ENCODE measurements at places on chromosomes 3 and 15.

- peak; percentile 57 for DNase-seq
Observed at GRCh38 chr3:187130346-187131066, 8.8 kb downstream of the RPL39L start.

DNA sequence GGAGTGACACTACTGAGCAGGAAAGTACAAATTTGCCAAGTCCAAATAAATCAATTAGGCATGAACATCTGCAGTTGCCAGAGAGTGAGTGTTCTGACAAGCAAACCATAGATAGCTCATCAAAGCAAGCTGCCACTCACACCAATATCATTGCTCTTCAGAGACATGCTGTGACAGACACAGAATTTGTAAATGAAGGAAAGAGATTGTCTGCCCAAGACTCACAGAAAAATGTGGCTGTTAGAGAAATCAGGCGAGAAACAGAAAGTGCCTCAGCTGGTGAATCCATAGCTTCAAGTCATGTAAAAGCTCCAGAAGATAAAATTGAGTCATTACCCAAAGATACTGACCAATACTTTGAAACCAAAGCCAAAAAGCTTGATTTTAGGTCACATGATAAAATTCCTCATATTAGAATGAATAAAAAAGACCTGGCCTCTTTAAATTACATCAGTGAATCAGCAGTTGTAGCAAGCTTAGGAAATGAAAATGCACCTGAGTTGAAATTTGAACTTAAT, 50.8 kb downstream of the CRYBG3 start:
- DNase-seq = no peak

- peak; percentile 49 for DNase-seq
Observed at GRCh38 chr3:4977853-4978203, 1.4 kb upstream of the BHLHE40 start.

DNA sequence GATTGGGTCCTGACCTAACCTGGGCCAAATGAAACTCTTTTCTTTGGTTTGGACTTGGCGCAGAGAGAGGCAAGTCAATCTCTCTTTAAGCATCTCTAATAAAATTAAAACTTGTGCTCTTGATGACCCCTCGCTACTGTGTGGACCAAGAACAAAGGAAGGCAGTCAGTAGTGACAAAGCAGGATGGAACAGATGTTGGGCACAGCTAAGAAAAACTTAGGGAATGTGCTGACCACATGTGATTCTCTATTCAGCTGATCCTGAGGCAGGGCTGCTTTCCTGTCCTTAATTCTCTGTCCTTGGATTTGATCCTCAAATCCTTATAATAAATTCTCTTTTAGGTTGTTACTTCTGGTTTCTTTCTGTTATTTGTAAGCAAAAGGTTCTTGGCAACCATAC, 259.9 kb downstream of the ZIC1 start:
- no peak for DNase-seq

GRCh38 chr3:53195602-53196574, 34.9 kb downstream of the PRKCD start:
- DNase-seq = peak; percentile 63

DNA sequence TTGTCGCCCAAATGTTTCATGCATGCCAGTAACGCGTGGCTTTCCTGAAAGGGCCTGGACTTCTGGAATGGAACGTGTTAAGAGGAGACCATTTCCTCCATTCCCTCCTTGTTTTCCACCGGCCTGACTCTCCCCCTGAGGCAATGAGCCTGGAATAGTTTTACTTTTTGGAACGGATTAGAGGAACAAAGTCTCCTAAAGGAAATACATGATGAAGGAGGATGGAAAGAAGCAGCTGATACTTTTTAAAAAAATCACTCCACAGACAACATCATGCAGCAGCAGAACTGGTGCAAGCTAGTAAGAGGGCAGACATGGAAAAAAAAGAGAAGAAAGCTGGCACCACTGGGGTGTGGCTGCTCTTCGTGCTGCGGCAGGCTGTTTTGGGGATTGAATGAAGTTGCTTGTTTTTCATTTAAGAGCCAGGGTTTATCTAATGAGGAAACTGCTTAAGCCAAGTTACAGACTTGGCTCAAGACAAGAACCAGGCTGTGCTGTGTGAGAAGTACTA, 3.6 kb upstream of the KBTBD12 start:
- DNase-seq = no peak

- DNase-seq = no peak
Observed at GRCh38 chr3:25481386-25481785, 53.3 kb downstream of the RARB start.

- no peak for DNase-seq
Observed at GRCh38 chr3:20316238-20316637, 130.2 kb upstream of the SGO1 start.

DNA sequence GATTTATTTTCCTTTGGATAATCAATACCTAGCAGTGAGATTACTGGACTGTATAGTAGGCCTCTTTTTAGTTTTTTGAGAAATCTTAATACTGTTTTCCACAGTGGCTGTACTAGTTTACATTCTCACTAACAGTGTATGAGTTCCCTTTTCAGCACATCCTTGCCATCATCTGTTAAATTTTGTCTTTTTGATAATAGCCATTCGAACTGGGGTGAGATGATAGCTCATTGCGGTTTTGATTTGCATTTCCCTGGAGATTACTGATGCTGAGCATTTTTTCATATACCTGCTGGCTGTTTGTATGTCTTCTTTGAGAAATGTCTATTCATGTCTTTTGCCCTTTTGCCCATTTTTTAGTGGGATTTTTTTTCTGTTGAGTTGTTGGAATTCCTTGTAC, 210.8 kb downstream of the CGGBP1 start:
- DNase-seq = no peak

- no peak for DNase-seq
Observed at GRCh38 chr3:154971341-154971740, 108.8 kb upstream of the MME start.

- DNase-seq = no peak
Observed at GRCh38 chr15:73990250-73991005, 1.7 kb downstream of the STOML1 start.

GRCh38 chr3:117920253-117920898, 1114.3 kb downstream of the IGSF11 start:
- no peak for DNase-seq

GRCh38 chr15:29568840-29569532, 253.3 kb downstream of the TJP1 start:
- no peak for DNase-seq

- no peak for DNase-seq
Observed at GRCh38 chr3:52819936-52820335, 10.5 kb downstream of the ITIH4 start.

GRCh38 chr3:58092521-58092920, 84.3 kb downstream of the FLNB start:
- no peak for DNase-seq

- no peak for DNase-seq
Observed at GRCh38 chr3:57793737-57794187, 37.7 kb downstream of the SLMAP start.

- DNase-seq = peak; percentile 52
Observed at GRCh38 chr3:150227839-150228238, 180.3 kb upstream of the TSC22D2 start.

GRCh38 chr15:60076582-60077276, 72.6 kb downstream of the FOXB1 start:
- DNase-seq = no peak

- no peak for DNase-seq
Observed at GRCh38 chr3:24709956-24710355, 215.3 kb upstream of the THRB start.

DNA sequence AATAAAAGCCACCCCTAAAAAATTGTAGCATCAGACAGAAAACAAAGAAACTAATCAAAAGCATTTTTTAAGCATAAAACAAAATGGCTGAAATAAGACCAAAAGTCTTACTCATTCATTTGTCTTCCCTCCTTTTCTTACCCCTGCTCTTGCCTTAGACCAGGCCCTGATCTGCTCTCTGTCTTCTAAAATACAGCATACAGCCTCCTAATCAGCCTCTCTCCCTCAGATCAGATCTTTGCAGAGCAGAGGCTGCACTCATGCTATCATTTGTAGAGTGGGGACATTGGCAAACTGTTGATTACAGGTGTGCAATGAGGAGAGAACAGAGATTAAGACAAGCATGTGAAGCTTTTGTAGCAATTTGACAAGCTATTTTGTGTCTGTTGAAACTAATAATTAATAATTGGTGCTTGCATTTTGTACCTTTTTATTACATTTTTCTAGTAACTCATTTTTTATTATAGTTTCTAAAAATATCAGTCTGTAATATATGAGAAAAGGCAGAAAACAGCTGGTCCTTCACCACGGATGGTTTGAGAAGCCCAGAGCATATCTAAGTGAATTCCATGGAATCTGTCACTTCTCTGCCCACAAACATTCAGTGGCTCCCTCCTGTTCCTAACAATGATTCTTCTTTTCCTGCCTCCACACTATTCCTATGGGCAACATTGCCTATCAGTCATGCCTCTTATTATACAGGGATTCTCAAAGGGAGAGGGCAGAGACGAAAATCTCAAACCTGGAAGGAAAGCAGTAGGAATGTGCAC, 286.2 kb upstream of the STT3B start:
- DNase-seq = no peak

DNA sequence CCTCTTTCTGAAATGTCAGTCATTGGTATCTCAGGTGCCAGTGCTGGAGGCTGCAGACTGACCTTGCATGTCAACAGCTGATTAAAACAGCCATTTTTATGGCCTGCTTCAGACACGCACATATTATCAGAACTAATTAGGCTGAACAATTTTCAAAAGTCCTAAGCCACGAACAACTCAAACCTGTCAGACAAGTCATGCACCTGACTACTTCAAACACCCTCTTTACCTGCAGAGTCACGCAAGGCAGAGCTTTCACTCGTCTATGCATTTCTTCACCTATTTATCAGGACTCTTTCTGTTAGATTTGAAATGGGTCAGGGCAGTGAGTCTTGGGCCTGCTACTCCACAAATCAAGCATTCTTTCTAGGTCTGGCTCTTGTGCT, 26.7 kb downstream of the CLK3 start:
- DNase-seq = no peak

DNA sequence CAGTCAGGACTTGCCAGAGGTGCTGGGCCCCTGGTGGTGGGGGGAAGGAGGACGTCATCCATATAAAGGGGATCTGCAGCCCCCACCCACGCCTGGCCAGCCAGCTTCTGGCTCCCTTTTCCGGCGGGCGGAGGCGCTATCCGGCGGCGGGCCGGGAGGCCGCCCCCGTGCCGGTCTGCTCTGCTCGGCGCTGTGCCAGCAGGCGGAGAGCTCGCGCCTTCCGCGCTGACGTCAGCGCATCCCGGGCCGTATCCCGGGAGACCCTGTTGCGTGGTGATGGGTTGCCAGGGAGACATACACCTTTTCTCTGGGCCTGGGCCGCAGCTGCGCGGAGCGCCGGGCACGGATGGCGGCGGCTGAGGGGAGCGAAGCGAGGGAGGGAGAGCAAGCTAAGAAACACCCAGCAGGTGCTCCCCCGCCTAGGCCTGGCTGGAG, 1.1 kb downstream of the FAM131A start:
- DNase-seq = no peak

- DNase-seq = peak; percentile 43
Observed at GRCh38 chr15:90184119-90184785, 16.9 kb upstream of the SEMA4B start.

- DNase-seq = no peak
Observed at GRCh38 chr3:12629560-12629959, 34.4 kb downstream of the RAF1 start.

DNA sequence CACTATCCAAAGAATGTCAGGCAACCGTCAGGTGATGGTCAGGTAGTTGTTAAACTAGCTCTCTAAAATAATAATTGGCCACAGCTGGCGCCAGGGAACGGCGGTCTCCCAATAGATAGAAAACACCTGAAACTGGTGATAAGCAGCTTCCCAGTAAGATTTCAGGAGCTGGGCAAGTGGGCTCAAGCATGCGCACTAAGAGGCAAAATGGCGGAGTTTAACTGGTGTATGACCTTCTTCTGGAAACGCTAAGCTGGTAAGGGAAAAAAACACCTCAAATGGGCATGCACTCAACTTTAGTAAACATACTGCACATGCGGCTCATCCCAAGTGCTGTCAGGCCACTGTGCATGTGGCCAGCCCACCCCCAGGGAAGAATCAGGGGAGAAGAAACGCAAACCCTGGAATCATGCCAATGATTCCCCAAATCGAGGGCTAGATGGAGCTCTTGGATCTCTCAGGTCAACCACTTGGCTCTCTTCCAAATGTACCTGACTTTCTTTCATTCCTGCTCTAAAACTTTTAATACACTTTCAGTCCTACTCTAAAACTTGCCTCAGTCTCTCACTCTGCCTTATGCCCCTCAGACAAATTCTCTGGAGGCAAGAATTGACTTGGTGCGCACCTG, 195.0 kb downstream of the ZNF621 start:
- DNase-seq = no peak

GRCh38 chr15:25339431-25339830, 99.4 kb downstream of the UBE3A start:
- DNase-seq = no peak

DNA sequence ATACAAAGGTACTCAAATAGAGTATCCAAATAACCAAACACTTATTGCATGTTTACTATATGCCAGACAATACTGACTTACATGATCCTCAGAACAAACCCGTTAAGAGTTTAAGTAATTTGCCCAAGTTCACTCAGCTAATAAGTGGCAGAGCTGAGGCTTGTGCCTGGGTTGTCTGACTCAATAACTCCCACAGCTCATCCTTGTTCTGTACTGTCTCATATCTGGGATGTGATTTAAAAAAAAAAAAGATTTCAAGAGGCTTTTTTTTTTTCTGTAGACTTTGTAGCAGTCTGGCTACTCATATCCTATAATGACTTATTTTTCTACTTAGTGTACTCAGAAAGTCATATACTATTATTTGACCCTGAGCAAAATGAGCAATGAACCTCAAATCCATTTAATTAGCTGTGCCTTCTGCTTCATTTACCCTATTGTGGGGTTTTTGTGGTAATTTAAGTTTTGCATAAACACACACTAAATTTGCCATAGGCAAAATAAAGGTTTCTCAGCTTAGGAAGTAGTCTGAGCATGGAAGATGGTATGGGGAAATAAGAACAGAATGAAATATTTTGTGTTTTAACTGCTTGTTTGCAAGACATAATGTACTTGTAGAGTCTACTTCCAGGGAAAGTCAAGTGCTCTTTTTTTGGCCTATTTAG, 3.1 kb downstream of the NSUN3 start:
- no peak for DNase-seq

DNA sequence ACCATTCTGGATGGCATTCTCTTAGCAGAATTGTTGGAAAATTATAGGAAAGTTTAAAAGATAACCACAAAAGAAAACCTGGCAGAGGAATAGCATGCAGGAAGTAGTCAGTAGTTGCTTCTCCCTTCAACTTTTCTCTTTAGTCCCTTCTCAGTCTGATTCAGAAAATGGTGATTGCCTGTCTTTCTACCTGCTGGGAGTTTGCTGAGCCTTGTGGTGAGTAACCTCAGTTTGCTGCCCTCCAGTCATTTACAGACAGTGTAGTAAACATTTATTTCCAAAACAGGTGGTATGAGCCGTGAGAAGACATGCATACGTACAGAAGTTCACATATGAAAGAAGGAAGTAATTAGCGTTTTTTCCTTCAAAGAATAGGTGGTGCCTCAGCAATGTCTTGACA, 224.7 kb upstream of the POU1F1 start:
- DNase-seq = no peak

- no peak for DNase-seq
Observed at GRCh38 chr3:161540594-161540993, 44.0 kb downstream of the OTOL1 start.

GRCh38 chr15:90212221-90213098, 11.3 kb downstream of the SEMA4B start:
- DNase-seq = no peak
